ENCODE measurements at places on chromosomes 3 and 15. TPM values are rescaled to one million over a fixed set of nuclear protein-coding genes. Genes with fewer than 3 reads are reported as not detected.

DNA sequence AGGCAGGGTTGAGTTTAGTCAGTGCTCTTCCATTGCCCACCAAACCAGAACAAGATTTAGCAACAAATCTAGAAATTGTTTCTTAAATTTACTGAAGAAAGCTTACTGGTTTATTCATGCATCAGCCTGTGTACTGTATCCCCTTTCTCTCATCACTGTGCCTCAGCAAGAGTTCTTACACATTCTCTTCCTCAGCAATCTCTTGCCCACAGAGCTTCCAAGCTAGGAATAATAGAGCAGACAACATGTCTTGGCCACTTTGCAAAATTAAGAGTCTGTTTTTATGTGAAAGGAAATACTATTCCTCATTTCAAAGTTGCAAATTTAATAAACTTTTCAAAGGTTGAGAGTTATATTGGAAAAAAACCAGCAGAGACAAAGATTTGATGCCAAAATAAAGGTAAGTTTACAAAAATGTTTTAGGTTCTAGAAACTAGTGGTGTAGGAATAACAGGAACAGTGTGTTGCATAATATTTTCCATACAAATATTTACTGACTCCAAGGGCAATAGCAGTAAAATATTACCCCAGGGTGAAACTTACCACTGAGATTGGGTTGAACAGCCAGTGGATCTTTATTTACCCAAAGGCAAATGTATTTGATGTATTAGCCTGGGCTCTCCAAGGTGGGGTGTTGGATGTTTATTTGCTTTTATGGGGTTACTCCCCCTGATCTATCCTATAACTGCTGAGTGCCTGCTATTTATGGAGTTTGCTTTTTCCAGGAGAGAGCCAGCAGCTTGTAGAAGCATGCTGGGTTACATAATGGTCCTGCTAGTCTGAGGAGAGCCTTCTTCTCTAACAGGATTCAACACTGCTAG is 276.7 kb downstream of the ADAMTSL3 start:
- no peak overlapping the region for H3K4me3 ChIP-seq
- no peaks in the 10 kb centered on the region for H3K27me3 ChIP-seq
- DNase-seq, result no peak
- no peaks in the 10 kb centered on the region for H3K4me1 ChIP-seq

SERPINI2 gene
- total RNA-seq, result not detected

CCDC54 gene
- total RNA-seq, result not detected

SCG5 gene
- 3.3 TPM for total RNA-seq

GRCh38 chr3:12744326-12744725 is 14.7 kb downstream of the TMEM40 start:
- peaks cover 5% of the 10 kb centered on the region for H3K27me3 ChIP-seq
- H3K4me1 ChIP-seq, result no peaks in the 10 kb centered on the region
- no peak for DNase-seq

DNA sequence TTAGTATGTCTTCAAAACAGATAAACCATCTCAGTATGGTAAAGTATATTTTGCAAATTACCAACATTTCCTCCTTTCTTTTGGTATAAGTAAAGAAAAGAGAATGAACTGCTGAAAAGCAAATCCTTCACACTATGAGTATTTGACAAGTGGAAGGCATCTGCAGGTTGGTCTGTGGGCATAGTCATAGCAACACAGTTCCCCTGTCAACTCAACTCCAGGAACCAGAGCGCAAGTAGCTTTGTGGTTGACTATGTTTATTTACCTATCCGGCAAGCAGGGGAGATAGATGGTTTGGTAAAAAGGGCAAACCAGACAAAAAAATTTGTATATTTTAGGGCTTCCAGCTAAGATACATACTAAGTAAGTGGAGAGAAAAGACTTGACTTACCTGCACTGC is 88.3 kb upstream of the PPIB start:
- no peak overlapping the region for H3K4me3 ChIP-seq
- no peaks in the 10 kb centered on the region for H3K27me3 ChIP-seq
- no peak overlapping the region for H3K27ac ChIP-seq
- H3K36me3 ChIP-seq, result no peaks in the 10 kb centered on the region
- H3K4me1 ChIP-seq, result peaks cover 15% of the 10 kb centered on the region
- DNase-seq, result no peak

BRPF1 gene
- 23.2 TPM for total RNA-seq

- H3K27me3 ChIP-seq, result no peaks in the 10 kb centered on the region
- no peaks in the 10 kb centered on the region for H3K4me1 ChIP-seq
- DNase-seq, result no peak
- H3K36me3 ChIP-seq, result no peaks in the 10 kb centered on the region
- H3K4me3 ChIP-seq, result no peak overlapping the region
- no peak overlapping the region for H3K27ac ChIP-seq
Observed at GRCh38 chr3:5251196-5251583, 63.7 kb downstream of the EDEM1 start.

ALS2CL gene
- total RNA-seq, result 10.1 TPM
